Stimulated activated CD4-positive, alpha-beta T cell treated with anti-CD3 and anti-CD28 coated beads, Interleukin-12 subunit alpha, Interleukin-12 subunit beta, amount 100 ng/mL, for 48 hours (primary cell): ENCODE measurements at places on chromosomes 7 and 10.

- DNase-seq = no peak
Observed at GRCh38 chr7:156964971-156965370, 15.5 kb downstream of the NOM1 start.

GRCh38 chr7:36711256-36711655 is 13.0 kb downstream of the AOAH start:
- no peak for DNase-seq

DNA sequence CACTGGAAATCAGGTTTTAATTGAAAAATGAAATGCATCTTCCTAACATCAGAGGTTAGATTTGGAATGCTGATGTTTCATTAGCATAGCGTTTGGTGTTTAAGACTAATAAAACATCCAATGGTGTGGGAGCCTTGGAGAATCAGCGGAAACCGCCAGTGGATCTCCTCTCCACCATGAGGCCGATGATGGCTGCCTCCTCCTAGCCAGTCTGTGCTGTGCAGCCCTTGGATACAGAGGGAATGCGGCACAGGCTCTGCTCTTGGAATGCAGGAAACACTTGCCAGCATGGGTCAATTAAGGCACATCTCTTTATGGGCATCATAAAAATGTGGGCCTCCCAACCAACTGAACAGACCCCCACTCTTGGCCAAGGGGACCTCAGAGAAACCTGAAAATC is 259.9 kb downstream of the GLRX3 start:
- DNase-seq = no peak

DNA sequence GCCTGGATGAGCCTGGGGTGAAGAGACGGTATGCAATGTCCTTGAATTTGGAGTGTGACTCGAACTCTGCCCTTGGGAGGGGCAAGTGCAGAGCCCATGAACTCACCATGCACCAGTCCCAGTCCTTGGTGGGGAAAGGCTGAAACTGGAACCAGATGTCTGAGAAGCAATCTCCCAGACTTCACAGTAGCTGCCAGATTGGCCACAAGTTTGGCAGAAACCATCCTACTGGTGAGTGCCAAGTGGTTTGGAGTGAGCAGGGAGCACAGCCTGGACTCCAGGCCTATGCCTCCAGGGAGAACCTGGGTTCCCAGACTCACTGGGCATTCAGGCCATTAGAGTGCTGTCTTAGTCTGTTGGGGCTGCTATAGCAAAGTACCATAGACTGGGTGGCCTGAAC is 99.6 kb upstream of the LYZL1 start:
- DNase-seq = no peak

DNA sequence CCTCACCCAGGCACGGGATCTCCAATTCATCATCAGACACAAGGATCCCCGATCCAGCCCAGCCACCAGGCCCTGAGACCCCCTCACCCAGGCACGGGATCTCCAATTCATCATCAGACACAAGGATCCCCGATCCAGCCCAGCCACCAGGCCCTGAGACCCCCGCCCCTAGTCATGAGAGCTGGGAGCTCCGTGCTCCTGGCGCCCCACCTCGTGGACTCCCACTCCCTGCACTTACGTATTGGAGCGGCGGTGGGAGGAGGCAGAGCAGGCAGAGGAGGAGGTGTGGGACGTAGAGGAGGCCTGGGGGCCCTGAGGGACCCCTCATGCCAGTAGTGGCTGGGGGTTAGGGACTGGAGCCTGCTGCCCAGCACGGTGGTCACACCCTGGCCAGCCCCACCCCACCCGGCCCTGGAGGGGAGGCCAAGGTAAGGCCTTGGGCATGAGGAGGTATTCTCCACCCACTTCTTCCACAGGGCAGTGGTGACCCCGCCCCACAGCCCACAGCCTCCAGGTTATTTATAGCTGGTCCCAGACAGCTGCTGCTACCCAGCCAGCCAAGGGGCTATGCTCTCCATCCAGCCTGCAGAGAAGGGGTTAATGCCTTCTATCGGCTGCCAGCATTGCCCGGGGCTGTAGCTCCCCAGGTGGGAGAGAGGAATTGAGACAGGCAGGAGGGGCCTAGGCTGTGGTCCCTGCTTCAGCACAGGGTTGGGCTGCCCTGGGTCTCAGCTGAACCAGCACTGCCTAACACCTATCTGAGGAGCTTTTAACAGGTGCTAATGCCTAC is 17.6 kb upstream of the CRHR2 start:
- no peak for DNase-seq

GRCh38 chr10:113004069-113004618 is 54.1 kb downstream of the TCF7L2 start:
- DNase-seq = no peak

DNA sequence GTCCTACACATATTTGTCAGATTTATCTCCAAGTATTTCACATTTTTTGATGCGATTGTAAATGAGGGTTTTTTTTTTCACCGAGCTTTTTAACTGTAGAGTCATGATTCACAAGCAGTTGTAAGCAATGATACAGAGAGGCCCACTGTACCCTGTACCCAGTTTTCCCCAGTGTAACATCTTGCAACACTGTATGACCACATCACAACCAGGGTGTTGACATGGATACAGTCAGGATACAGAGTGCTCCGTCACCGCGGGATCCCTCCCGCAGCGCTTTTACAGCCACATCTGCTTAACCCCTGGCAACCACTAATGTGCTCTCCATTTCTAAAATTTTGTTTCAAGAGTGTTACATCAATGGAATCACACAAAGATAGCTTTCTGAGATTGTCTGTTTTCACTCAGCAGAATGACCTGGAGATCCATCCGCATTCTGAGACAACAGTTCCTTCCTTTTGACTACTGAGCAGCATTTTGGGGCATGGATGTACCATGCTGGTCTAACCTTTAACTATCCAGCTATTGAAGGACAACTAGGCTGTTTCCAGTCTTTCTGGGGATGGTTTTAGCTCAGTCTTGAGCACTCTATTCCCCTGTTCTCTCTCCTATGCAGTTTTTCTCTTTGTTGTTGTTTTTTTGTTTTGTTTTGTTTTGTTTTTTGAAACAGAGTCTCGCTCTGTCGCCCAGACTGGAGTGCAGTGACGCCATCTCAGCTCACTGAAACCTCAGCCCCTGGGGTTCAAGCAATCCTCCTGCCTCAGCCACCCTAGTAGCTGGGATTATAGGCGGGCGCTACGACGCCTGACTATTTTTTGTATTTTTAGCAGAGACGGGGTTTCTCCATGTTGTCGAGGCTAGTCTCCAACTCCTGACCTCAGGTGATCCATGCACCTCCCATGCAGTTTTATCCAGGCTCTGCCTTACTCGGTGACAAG is 25.9 kb downstream of the GPRIN2 start:
- DNase-seq = no peak

GRCh38 chr10:89869180-89869579 is 167.8 kb downstream of the KIF20B start:
- no peak for DNase-seq

DNA sequence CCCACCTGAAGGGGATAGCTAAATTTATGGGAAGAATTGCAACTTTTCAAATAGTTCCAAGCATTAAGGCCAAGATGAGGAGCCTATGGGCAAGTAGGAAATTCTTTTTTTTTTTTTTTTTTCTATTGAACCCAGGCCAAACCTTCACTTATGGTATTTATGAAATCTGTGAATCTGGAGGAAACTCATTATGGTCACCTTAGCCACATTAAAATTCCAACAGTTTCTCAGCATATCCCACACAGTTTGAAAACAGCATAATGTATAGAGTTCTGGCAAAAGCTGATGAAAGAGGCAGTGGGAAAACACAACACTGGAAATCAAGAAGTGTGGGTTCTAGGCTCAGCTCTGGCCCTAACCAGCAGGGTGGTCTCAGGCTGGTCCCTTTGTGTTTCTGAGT is 236.9 kb downstream of the PTEN start:
- DNase-seq = no peak

GRCh38 chr10:98617906-98618520 is 171.3 kb upstream of the HPS1 start:
- DNase-seq = no peak

DNA sequence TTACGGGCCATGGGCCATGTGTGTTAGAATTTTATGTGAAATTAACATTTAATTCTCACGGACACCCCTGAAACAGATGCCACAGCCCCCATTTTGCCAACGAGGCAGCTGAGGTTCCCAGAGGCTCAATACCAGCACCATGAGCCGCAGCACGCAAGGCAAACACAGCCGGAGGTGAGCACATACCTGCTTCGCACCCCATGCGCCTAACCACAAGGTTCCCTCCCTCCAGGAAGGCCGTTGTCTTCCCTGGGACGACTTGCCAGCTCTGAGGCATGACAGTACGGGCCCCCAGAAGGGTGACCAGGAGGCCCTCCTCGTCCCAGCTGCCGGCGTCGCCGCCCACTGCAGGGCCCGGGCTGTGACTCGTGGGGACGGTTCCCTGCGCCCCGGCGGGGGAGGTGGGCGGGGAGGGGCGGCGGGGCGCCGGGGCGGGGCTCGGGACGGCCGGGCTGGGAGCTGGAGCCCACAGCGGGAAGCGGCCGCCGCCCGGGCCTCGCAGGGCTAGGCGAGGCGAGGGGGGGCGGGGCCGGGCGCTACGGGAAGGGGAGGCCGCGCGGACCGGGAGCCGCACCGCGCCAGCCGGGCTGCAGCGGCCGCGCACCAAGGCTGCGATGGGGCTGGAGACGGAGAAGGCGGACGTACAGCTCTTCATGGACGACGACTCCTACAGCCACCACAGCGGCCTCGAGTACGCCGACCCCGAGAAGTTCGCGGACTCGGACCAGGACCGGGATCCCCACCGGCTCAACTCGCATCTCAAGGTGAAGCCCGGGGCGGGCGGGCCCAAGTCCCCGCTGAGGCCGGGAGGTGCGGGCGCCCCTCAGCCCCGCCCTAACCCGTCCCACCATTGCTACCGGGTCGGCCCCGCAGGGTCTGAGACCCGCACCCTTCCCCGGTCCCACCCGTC is at the start of gene CAV2:
Gene CAV2 (plus strand): TSS at position 571 of the 910 bp plus-strand sequence. CDS start 44 bp downstream, at position 615.
- DNase-seq = no peak

DNA sequence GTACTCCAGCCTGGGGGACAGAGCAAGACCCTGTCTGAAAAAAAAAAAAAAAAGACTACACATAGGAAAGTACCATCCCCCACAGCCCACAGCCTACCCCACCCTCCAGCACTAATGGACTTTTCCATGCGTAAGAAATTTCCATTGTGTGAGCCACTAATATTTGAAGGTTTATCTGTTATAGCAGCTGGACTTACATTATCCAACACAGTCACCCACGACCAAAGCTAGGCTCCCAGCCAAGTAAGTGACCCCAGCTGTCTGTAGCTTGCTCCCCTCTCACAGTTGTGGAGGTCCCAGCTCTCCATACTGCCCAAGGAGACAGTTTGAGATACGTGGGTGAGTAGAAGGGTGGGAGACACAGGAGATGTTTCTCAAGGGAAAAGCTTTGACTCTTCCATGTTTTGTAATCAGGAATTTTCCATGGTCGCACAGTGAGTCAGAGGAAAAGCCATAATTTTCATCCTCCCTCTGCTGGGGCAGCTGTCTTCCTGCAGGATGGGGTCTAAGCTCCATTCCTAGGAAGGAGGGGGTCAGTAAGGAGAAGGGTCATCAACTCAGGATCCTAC is 57.4 kb downstream of the CAV1 start:
- no peak for DNase-seq
